ENCODE measurements at places on chromosomes 1 and 21. TPM values are rescaled to one million over a fixed set of nuclear protein-coding genes. Genes with fewer than 3 reads are reported as not detected.
A peak's percentile ranks its signal among the peaks of the same experiment; 100 is the strongest.

CTSK gene
- polyA plus RNA-seq = 102 TPM

HCN3 gene
- 5.2 TPM for polyA plus RNA-seq

PIK3CD gene
- polyA plus RNA-seq = 3.2 TPM

S100B gene
- polyA plus RNA-seq = 25.4 TPM

IFNAR1 gene
- 23.3 TPM for polyA plus RNA-seq

GRCh38 chr1:8693107-8693506 is 124.3 kb downstream of the RERE start:
- no peak for DNase-seq

DNA sequence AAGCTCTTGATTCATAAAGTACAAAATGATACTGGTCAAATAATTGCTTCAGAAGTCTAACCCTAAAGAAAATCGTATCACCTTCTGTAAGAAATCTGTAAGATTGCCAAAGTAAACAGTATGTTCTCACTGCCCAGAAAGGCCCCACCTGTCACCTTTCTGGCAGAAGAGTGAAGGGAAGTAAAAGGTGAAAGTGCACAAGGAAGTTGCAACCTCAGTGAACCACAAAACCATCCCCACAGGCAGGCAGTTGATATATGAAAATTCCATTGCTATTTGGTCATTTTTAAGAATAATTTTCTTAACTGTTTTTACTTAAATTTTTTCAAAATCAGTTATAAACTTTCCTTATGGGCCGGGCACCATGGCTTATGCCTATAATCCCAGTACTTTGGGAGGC is 48.5 kb upstream of the FBXO28 start:
- DNase-seq = no peak

DNA sequence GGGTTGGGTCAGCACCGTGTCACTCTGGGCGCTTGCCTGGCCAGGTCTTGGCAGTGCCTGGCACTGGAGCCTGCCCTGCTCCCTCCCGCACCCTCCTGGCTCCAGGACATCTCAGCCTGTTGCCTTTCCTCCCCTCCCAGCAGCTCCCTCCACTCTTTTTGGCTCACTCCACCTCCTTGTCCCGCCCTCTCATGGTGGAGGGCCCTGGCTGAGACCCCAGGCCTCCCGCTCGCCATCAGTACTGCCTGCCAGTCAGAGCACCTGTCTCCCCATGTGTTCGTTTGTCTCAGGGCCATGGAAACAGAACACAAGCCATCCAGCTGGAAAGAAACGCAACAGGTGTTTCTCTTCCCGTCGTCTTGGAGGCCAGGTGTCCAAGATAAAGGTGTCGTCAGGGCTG is 61.0 kb downstream of the B3GALT5 start:
- DNase-seq = peak; percentile 30

- DNase-seq = peak; percentile 97
These were observed 14.8 kb upstream of the WASF2 start for GRCh38 chr1:27504588-27505419.

DNA sequence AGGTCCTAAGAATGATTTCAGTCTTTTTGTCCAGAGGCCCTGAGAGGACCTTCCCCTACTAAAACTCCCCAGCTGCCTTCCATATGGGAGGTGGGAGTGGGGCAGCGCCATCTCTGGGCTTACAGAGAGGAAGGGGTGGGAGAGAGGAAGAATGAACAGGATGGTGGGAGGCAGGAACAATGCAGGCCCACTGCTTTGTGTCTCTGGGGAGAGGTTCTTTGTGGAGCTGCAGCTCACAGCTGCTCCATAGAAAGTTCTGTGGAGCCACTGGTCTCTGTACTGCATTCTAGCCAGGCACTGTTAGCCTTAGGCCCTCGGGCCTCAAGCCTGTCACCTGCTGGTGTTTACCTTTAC is 43.6 kb upstream of the A3GALT2 start:
- peak; percentile 74 for DNase-seq

- DNase-seq = no peak
These were observed 44.6 kb upstream of the SIM2 start for GRCh38 chr21:36654324-36654723.

- peak; percentile 53 for DNase-seq
These were observed 14.9 kb upstream of the CENPS start for GRCh38 chr1:10415211-10415930.

- DNase-seq = no peak
These were observed 145.3 kb upstream of the COL6A1 start for GRCh38 chr21:45836268-45836655.

- peak; percentile 46 for DNase-seq
These were observed 35.8 kb downstream of the ZC3H11B start for GRCh38 chr1:219576931-219577730.

- DNase-seq = no peak
These were observed 38.8 kb downstream of the TNR start for GRCh38 chr1:175704621-175705020.

DNA sequence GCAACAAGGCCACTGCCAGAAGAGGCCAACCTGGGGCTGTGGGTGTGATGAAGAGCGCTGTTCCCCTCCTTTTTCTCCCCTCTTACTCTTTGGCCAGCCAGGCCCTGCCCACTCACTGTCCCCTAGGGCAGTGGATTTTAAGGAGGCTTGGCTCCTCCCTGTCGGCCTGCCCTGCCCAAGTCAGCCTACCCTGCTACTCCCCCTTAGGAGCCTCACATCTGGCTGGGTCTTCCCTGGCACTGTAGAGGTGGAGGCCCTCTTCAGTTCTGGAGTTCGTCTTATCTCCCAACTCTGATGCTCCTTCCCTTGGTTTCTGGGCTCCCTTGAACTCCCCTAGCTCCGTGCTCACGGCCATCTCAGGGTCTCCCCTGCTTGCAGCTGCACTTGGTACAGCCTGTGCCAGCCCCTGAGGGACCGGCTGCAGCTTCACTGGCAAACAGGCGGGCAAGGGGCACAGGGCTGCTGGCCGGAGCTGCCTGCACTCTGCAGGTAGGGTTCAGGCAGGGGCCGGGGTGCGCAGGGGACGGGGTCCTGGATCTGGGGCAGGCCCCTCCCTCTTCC is 4.0 kb downstream of the AMPD2 start:
- DNase-seq = no peak

GRCh38 chr1:45924736-45925135 is 121.3 kb downstream of the MAST2 start:
- no peak for DNase-seq

DNA sequence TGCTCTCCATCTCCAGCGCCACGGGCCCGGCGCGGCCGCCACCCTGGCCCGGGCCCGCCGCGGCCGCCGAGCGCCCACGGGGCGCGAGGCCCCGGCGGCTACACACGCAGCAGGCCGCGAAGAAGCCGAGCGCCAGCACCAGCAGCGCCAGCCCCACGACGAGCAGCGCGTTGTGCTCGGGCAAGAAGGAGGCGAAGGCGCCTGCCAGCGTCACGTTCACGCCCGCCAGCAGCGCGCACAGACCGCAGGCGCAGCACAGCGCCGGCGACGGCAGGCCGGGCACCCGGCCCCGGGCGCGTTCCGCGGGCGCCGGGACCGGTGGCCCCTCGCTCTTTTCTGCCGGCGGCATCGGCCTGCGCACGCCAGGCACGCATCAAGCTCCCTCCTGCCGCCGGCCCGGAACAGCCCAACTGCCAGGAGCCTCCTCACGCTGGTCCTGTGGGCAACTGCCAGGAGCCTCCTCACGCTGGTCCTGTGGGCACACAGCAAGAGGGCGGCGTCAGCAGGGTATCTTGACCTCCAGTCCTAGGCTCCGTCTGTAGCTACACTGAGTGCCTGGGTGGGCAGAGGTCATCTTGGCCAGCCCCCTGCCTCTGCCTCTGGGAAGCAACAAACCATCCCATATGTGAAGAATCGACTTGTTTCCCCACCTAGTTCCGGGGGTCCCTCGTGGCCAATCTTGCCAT is 18.1 kb downstream of the KNCN start:
- peak; percentile 53 for DNase-seq

DNA sequence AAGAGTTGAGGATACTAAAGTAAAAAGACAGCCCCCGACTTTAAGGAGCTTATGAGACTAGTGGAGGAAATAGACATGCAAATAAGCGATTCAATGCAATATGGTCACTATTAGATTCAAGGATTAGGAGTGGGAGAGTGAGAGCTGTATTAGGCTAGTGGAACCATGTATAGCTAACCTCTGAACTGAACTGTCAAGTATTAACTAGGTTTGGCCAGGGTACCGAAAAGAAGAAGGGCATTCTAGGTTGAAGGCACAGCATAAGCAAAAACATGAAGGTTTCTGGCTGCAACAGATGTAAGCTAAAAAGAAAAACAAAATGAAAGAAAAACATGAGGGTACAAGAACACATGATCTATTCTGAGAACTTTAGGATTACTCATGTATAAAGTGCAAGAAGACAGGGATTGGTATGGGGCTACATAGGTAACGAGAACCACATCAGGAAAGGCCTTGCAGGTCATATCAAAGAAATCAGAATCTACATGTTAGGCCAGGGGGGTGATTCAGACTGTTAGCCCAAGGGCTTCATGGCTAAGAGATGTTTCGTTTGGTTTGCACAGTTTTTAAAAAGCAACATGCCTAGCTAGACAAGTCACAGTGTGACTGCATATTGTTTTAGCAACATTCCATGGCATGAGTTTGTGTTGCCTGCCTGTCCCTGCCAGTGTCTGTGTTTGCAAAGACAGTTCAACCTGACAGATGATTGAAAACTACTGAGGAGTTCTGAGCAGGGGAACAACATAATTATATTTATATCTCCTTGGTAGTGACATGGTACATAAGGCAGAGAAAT is 54.4 kb upstream of the HAO2 start:
- DNase-seq = no peak

- DNase-seq = no peak
These were observed 78.3 kb downstream of the ATP1B1 start for GRCh38 chr1:169184812-169185211.

- no peak for DNase-seq
These were observed 32.7 kb downstream of the MRPS6 start for GRCh38 chr21:34105947-34106541.

DNA sequence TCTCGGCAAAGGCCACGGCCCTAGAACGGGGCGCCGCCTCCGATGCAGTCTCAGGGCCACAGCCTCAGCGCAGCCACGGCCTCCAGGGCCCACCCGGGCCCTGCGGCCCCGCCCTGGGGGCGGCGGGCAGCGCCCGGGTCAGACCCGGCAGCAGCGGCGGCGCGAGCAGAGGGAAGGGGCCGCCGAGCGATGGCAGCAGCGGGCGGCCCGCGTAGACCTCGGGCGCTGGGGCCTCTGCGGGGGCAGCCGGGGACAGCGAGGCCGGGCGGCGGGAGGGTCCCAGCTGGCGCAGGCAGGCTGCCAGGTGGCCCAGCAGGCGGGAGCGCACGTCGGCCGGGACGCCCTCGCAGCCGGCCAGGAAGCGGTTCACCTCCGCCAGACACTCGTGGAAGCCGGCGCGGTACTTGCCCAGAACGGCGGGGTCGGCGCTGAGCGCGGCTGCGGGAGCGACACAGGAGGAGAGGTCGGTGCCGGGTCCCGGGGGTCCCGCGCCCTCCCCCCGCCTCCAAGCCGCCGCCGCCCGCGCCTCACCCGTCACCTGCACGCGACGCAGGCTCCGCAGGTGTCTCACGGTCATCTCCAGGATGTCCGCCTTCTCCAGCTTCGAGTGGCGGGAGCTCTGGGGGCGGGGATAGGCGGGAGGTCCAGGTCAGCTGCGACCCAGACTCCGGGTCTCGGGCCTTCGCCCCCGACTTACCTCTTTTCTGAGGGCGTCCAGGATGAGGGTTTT is 737 bp downstream of the HES4 start:
- DNase-seq = peak; percentile 66

- no peak for DNase-seq
These were observed 2.9 kb downstream of the BTBD19 start for GRCh38 chr1:44811234-44811633.

- DNase-seq = no peak
These were observed 209.6 kb downstream of the LYPLAL1 start for GRCh38 chr1:219383281-219383680.

DNA sequence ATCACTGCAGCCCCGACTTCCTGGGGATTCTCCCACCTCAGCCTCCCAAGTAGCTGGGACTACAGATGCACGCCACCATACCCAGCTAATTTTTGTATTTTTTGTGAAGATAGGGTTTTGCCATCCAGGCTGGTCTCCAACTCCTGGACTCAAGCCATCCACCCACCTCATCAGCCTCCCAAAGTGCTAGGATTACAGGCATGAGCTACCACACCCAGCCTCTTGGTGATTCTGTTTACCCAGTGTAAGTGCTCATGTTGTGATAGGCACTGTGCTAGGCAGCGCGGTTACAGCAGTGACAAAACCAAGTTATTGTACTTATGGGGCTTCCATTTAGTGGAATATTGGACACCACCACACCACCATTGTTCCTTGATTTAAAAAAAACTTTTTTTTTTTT is 9.7 kb upstream of the STX12 start:
- no peak for DNase-seq

DNA sequence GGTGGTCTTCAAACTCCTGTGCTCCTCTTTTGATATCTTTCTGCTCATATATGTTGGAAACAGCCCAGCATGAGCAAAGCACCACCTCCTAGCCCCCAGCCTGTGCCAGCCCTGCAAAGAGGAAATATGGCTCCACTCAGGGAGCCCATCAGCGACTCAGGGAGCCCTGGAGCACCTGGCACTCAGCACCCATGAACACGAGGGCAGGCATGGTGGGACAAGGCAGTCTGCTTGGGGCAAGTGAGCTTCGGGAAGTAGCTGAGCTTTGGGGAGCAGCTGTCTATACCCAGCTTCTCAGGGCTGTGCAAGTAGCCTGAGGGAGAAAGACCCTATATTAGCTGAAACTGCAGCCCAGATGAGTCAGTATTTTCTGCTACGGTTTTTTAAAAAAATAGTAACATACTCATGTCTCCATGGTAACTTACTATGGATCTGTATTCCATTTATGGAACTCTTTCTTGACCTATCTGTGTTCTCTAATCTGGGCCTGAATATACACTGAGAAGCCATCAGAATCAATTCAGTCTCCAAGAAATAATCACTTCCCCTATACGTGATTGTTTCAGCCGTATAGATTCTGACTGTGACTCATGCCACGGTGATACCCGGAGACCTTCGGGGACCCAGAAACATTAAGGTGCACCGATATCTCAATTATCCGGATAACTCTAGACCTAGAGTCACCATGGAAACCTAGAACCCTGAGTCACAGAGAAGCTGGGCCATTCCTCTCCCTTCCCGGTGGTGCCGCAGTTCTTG is 1.5 kb upstream of the ETS2 start:
- DNase-seq = peak; percentile 45

GRCh38 chr1:214990619-214991018 is 91.9 kb upstream of the KCNK2 start:
- DNase-seq = no peak

GRCh38 chr1:168717906-168718891 is 10.8 kb downstream of the DPT start:
- DNase-seq = no peak

DNA sequence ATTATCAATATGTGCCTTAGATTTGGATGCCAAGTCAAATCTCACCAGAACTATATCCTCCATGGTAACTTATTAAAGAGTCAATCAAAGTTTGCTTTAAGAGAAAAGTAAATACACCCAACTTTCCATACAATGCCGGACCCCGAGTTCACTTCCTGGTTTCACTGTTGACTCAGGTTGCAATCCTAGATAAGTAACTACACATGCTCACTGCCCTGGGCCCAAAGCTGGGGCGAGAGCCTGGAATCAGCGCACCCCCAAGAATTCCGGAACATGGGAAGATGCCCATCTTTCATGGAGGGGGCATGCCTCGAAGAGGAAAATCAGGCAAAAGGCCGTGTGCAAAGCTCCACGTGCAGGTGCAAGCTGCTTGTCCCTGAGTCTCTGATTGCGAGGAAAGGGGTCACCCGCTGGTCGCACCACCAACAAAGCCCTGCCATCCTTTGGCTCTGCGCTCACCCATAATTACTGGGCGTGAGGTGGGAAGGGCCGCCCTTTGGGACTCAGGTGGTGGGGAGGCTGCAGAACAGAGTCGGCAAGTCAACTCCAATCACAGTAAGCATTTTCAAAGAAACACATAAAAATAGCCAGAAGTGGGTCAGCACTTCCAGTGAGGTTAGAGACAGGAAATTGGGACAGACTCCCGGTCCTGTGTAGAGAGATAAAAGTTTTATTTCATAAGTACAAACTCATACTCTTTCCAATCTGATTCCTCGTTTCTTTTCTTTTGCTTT is 167.7 kb downstream of the TOMM20 start:
- peak; percentile 65 for DNase-seq

Data from muscle of leg (tissue), 16 donors.